IMR-90 (cell line): ENCODE measurements at places on chromosomes 5 and 9. TPM values are rescaled to one million over a fixed set of nuclear protein-coding genes. Genes with fewer than 3 reads are reported as not detected.

Gene SLC6A19
- total RNA-seq, result not detected in 2 replicates

Gene CAMSAP1
- total RNA-seq, result 19.5 and 21.1 TPM in 2 replicates

Gene NEUROG1
- not detected in 2 replicates for total RNA-seq

Gene RNF183
- not detected in 2 replicates for total RNA-seq

Gene TMEM174
- total RNA-seq, result not detected in 2 replicates

Gene LRRC19
- total RNA-seq, result not detected in 2 replicates

Gene GPR150
- total RNA-seq, result under 0.01 TPM in 2 replicates

Gene SLC24A2
- not detected in 2 replicates for total RNA-seq

Gene RANBP17
- total RNA-seq, result 29.0 and 29.7 TPM in 2 replicates

Gene WHRN
- total RNA-seq, result 0.18 and 0.28 TPM in 2 replicates

Gene TLR4
- under 0.01 TPM in 2 replicates for total RNA-seq

Gene SLC45A2
- total RNA-seq, result not detected in 2 replicates

Gene SLIT3
- total RNA-seq, result 0.18 and 0.28 TPM in 2 replicates

Gene SMIM32
- not detected in 2 replicates for total RNA-seq

Gene PDE6A
- total RNA-seq, result not detected in 2 replicates

Gene ACSL6
- not detected in 2 replicates for total RNA-seq

Gene IFNA13
- total RNA-seq, result not detected in 2 replicates

- no peaks in the 10 kb centered on the region for H3K27me3 ChIP-seq
- H3K4me1 ChIP-seq, result peaks cover 4% of the 10 kb centered on the region
- H3K4me3 ChIP-seq, result peak overlapping the region; percentile 89
- peaks cover 9% of the 10 kb centered on the region for H3K36me3 ChIP-seq
- peak overlapping the region; percentile 91 for H3K27ac ChIP-seq
Observed at GRCh38 chr5:32586276-32586599, 881 bp downstream of the SUB1 start.

GRCh38 chr5:81779916-81780266 lies 29.0 kb upstream of the SSBP2 start:
- H3K4me1 ChIP-seq, result peaks cover 8% of the 10 kb centered on the region
- no peak overlapping the region for H3K4me3 ChIP-seq
- no peak overlapping the region for H3K27ac ChIP-seq
- H3K27me3 ChIP-seq, result no peaks in the 10 kb centered on the region
- DNase-seq, result no peak
- no peaks in the 10 kb centered on the region for H3K36me3 ChIP-seq

- H3K36me3 ChIP-seq, result no peaks in the 10 kb centered on the region
- H3K27ac ChIP-seq, result no peak overlapping the region
- no peak overlapping the region for H3K4me3 ChIP-seq
- peaks cover 8% of the 10 kb centered on the region for H3K4me1 ChIP-seq
Observed at GRCh38 chr9:112789891-112790774, 39.6 kb downstream of the SNX30 start.

DNA sequence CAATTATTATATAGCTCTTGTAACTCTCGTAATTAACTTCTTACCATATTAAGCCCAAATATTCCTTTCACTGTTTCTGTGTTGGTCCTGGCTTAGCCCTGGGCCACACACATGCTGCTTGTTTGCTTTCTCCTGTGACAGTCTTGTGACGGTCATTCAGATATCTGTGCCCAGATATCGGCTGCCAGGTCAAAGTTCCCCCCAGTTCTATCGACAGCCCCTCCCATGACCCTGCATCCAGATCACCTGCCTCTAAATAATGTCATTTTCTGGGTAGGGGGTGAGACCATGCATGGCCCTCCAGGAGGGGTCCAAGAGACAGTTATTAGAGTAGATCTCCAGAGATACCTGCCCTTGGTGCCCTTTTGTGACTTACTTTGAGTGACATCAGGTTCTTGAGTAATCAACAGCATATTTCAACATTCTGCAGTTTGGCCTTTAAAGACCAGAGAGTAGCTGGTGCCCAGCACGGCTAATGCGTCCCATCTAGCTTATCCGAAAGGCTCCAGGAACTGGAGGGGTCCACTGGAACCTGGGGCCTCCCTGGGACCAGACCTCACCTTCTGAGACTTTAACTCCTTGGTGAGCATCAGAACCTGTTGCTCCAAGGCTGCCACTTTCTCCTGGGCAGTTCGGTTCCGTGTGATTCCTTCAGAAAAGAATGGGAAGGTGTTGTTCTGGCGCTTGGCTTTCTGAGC lies 26.9 kb downstream of the TBC1D2 start:
- peaks cover 18% of the 10 kb centered on the region for H3K36me3 ChIP-seq
- H3K27ac ChIP-seq, result no peak overlapping the region
- H3K27me3 ChIP-seq, result no peaks in the 10 kb centered on the region
- no peak overlapping the region for H3K4me3 ChIP-seq

GRCh38 chr5:179727106-179727505 lies 5.5 kb upstream of the MAML1 start:
- DNase-seq, result no peak
- H3K36me3 ChIP-seq, result peaks cover 54% of the 10 kb centered on the region
- H3K4me3 ChIP-seq, result no peak overlapping the region
- peaks cover 5% of the 10 kb centered on the region; the same call in 1 of the 2 replicates for H3K4me1 ChIP-seq
- H3K27me3 ChIP-seq, result no peaks in the 10 kb centered on the region

GRCh38 chr5:8288897-8289516 lies 420.1 kb downstream of the MTRR start:
- DNase-seq, result no peak
- no peak overlapping the region for H3K4me3 ChIP-seq
- no peaks in the 10 kb centered on the region for H3K4me1 ChIP-seq
- no peak overlapping the region for H3K27ac ChIP-seq
- H3K27me3 ChIP-seq, result no peaks in the 10 kb centered on the region

- H3K27me3 ChIP-seq, result peaks cover 18% of the 10 kb centered on the region
- DNase-seq, result no peak
- H3K4me1 ChIP-seq, result peaks cover 3% of the 10 kb centered on the region; the same call in 1 of the 2 replicates
- no peaks in the 10 kb centered on the region for H3K36me3 ChIP-seq
Observed at GRCh38 chr5:142785206-142785605, 15.0 kb downstream of the ARHGAP26 start.

DNA sequence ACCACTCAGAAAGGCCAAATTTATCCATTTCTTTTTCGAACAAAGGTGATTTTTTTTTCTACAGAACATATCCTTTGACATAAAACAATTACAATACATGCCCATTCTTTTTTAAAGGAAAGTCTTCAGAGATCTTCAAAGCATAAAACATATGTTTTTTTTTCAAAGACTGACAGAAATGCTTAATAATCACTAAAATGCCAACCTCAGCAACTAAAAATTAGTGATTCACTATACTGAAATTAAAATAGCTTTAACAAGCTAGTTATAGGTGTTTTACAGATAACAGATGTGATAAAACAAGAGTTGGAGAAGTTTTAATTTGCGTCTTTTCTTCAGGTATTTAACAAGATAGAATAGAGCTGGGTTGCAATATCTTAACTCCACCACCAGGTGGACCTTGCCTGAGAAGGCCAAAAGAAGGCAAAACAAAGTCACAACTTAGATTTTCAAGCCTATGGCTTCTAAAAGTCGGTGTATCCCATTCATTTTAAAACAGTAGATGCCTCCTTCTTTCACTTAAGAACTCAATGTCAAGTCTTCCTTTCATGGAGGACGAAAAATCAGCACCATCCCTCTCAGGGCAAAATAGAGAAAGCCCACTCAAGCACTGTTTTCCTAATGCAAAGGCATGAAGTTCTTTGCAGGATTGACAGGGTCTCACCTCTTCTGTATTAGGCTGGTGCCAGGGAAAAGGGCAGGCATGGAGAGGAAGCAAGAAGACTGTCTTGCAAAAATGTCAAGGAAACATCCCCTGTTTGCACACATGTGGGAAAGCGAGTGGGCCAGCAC lies 31.1 kb upstream of the CPLX2 start:
- no peaks in the 10 kb centered on the region; the same call in 1 of the 2 replicates for H3K27me3 ChIP-seq
- no peaks in the 10 kb centered on the region for H3K36me3 ChIP-seq
- DNase-seq, result peak; percentile 30
- no peak overlapping the region for H3K27ac ChIP-seq

- DNase-seq, result no peak
- H3K36me3 ChIP-seq, result peaks cover 71% of the 10 kb centered on the region
- H3K4me3 ChIP-seq, result no peak overlapping the region
Observed at GRCh38 chr9:124340219-124341069, 74.8 kb downstream of the PSMB7 start.

- H3K27me3 ChIP-seq, result peaks cover 5% of the 10 kb centered on the region
- H3K36me3 ChIP-seq, result no peaks in the 10 kb centered on the region
- H3K4me1 ChIP-seq, result no peaks in the 10 kb centered on the region
- DNase-seq, result no peak
- H3K27ac ChIP-seq, result no peak overlapping the region
Observed at GRCh38 chr9:93291536-93292287, 107.8 kb downstream of the WNK2 start.

DNA sequence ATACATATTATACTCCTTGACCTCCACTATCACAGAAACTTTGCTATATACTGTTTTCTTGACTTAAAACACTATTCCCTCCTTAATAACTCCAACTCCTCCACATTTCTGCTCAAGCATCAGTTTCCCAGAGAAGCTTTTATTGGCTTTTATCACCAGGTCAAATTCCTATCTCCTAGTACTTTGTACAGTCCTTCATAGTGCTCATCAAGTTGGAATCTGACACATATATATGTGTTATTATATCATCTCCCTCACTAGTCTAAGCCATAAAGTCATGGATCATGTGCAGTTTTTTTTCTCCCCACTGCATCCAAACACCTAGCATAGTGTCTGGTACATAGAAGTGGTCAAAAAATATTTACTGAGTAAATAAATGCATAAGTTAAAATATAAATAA lies 59.1 kb downstream of the BHMT start:
- DNase-seq, result no peak
- no peak overlapping the region for H3K27ac ChIP-seq
- no peak overlapping the region for H3K4me3 ChIP-seq

DNA sequence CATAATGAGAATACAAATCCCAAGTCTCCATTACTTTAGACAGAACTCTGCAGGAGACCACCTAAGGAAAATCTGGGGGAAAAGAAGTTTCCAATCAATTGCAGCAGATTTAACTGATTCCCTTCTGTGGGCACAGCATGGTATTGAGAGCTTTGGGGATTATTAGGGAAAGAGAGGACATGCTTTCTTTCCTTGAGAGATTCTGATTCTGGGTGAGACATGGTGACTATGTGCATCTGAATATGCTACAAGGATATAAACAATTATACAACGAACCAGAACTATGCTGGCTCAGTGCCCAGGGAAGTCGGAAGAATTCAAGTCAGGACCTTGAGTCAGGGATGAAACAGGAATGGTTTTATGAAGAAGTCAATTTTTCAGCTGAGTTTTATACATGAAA lies 183.7 kb downstream of the PDE4D start:
- H3K27ac ChIP-seq, result no peak overlapping the region
- H3K36me3 ChIP-seq, result no peaks in the 10 kb centered on the region
- no peak overlapping the region for H3K4me3 ChIP-seq

DNA sequence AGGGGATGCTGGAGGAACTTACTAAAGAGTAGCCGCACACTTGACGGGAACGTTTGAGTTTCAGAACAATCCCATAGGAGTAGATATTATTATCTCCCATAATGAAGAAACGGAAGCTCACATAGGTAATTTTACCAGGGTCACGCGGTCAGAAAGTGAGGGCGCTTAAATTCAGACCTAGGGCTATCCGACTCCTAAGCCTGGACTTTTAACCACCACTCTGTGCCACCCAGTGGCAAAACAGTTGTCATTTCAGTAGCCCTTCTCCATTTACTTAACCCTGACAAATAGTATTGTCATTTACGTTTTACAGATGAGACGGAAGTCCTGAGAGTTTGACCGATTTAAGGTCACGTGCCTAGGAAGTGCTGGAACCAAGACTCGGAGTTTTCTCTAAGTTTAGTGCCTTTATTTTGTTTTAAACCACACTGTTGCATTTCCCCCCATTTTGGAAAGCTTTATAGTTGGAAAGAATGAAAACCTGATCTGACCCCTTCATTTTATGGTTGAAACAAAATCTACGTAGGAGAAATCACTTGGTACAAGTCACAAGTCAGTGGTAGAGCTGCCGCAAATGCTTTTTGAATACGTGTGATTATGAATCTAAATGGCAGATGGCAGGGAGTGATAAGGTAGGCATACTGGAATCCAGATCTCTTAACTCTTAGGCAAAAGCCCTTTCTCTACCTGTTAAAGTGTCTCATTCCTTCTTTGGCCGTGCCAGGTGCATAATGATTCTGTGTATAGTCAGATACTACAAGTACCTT lies 650 bp downstream of the MRRF start:
- H3K4me3 ChIP-seq, result peak overlapping the region; percentile 72
- DNase-seq, result peak; percentile 6
- peaks cover 4% of the 10 kb centered on the region; the same call in 1 of the 2 replicates for H3K36me3 ChIP-seq
- no peaks in the 10 kb centered on the region for H3K27me3 ChIP-seq
- H3K4me1 ChIP-seq, result no peaks in the 10 kb centered on the region; the same call in 1 of the 2 replicates
- peak overlapping the region; percentile 99 for H3K27ac ChIP-seq

- H3K4me3 ChIP-seq, result no peak overlapping the region
- peaks cover 25% of the 10 kb centered on the region for H3K4me1 ChIP-seq
- peak overlapping the region; percentile 88 for H3K27ac ChIP-seq
- no peaks in the 10 kb centered on the region for H3K27me3 ChIP-seq
Observed at GRCh38 chr5:173496129-173496882, 120.1 kb downstream of the BOD1 start.

- peaks cover 28% of the 10 kb centered on the region for H3K27me3 ChIP-seq
- no peaks in the 10 kb centered on the region for H3K4me1 ChIP-seq
- DNase-seq, result no peak
Observed at GRCh38 chr5:74442466-74442865, 198.1 kb downstream of the ENC1 start.

DNA sequence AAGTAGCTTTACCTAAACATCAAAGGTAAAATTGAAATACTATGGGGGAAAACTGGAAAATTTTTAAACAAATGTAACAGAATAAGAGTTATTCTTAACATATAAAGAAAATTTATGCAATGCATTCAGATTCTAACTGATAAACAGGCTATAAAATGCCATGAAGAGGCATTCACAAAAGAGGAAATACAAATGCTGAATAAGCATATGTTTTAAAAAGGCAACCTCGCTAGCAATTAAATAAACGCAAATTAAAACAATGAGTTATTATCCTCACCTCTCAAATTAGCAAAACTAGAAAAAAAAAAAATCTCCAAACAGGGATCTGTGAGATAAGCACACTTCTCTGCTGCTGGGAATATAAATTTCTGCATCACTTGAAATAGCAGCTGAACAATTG lies 63.2 kb upstream of the BRINP1 start:
- no peak overlapping the region for H3K27ac ChIP-seq
- no peaks in the 10 kb centered on the region for H3K27me3 ChIP-seq

- no peaks in the 10 kb centered on the region for H3K27me3 ChIP-seq
- H3K4me1 ChIP-seq, result no peaks in the 10 kb centered on the region
- H3K4me3 ChIP-seq, result no peak overlapping the region
- H3K27ac ChIP-seq, result no peak overlapping the region
- DNase-seq, result no peak
Observed at GRCh38 chr5:5040712-5041111, 99.4 kb upstream of the ADAMTS16 start.

- no peaks in the 10 kb centered on the region for H3K36me3 ChIP-seq
- H3K4me1 ChIP-seq, result no peaks in the 10 kb centered on the region
- DNase-seq, result no peak
Observed at GRCh38 chr5:35443803-35444595, 173.7 kb upstream of the SPEF2 start.

DNA sequence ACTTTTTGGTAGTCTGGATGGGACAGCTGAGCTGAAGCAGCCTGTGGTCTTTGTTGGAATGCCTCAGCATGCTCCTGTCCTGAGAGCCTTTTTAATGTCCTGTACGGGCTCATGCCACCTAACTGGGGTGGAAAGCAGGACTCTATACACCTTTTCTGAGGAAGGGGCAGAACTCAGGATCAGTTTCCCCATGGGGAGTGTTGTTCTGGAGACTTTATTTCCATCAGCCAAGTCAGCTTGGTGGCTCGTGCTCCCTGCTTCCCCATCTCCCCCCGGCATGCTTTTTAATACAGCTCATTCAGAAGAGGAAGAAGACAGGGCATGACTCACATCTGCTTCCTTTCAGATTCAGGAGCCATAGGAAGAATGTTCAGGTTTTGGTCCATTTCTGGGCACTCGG lies 5.1 kb upstream of the SEPTIN8 start:
- peaks cover 15% of the 10 kb centered on the region for H3K4me1 ChIP-seq
- DNase-seq, result peak; percentile 74
- no peak overlapping the region for H3K4me3 ChIP-seq
